CD14-positive monocyte (primary cell): ENCODE measurements at places on chromosomes 5 and 9.

DNA sequence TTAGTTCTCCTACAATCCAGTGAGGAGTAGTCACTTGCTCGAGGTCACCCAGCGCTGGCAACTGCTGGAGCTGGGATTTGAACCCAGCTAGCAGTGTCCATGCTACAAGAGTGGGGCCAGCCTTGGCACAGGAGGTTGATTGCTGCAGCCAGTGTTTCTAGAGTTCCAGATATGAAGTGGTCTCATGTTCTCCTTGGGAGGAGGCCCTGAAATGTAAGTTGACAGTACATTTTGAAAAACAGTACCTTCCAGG lies 802 bp downstream of the CCDC107 start:
- peak; percentile 30 for DNase-seq

- DNase-seq = no peak
Observed at GRCh38 chr9:31314241-31314640, 1070.2 kb upstream of the ACO1 start.

DNA sequence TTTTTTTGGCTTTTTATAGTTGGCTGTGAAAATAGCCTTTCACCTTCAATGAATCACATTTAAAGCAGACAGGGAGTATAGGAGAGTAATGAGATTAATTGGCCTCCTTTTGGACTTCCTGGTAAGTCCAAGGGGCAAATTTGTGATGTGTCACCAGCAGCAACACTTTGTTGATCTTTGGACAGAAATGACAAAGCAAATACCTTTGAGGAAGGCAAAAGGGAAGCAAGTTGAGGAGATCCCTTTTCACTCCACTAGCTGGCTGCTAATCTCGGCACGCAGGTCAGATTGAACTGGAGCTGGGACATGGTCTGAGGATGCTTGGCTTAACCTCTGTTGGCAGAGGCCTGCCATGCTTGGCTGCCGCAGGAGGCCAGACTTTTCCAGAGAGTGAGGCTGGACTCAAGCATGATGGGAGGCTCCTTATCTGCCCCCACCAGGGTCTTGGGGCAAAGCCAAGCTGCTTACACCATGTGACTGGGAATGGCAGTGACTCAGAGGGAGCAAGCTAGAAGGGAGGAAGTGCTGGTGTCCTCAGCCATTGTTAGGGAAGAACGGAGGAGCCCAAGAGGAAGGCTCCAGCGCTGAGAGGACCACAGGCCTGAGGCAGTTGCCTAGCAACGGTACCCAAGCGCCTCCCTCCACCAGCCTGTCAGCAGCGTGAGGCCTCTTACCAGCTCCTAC lies 174.5 kb upstream of the MAP1B start:
- DNase-seq = no peak

DNA sequence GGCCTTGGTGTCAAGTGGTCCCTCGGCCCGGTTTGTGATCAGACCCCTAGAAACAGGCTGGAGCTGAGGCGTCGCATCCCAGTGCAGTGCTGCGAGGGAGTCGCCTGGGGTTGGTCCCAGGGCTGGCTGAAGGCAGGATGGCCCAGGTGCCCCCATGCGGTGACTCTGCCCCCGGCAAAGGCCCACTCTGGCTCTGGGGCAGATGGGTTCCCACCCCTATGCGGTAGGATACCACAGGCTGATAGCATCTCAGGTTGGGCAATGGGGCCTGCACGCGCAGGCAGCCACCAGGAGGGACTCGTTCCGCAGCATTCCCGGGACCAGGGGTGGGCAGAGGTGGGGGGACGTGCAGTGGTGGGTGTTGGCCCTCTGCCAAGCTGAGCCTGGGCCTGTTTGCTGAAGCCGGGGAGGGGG lies 86.0 kb downstream of the RXRA start:
- DNase-seq = no peak
